ENCODE measurements at places on chromosomes 16 and 17. TPM values are rescaled to one million over a fixed set of nuclear protein-coding genes. Genes with fewer than 3 reads are reported as not detected.

DNA sequence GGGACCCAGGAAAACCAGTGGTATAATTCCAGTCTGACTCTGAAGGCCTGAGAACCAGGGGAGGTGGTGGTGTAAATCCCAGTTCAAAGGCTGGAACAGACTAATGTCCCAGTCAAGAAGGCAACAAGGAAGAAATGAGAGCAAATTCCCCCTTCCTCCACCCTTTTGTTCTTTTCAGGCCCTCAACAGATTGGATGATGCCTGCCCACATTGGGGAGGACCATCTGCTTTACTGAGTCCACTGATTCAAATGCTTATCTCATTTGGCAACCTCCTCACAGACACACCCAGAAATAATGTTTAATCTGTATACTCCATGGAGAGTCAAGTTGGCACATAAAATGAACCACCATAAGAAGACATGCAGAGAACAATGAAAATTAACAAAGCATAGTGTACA, 61.9 kb upstream of the CRYM start:
- DNase-seq, result no peak

- DNase-seq, result peak; percentile 64
These were observed 31.7 kb downstream of the OSBPL7 start for GRCh38 chr17:47789611-47790561.

The SNX11 gene
- polyA plus RNA-seq, result 21.1 TPM

The TSR3 gene
- polyA plus RNA-seq, result 103 TPM

The RNF222 gene
- 0.16 TPM for polyA plus RNA-seq

DNA sequence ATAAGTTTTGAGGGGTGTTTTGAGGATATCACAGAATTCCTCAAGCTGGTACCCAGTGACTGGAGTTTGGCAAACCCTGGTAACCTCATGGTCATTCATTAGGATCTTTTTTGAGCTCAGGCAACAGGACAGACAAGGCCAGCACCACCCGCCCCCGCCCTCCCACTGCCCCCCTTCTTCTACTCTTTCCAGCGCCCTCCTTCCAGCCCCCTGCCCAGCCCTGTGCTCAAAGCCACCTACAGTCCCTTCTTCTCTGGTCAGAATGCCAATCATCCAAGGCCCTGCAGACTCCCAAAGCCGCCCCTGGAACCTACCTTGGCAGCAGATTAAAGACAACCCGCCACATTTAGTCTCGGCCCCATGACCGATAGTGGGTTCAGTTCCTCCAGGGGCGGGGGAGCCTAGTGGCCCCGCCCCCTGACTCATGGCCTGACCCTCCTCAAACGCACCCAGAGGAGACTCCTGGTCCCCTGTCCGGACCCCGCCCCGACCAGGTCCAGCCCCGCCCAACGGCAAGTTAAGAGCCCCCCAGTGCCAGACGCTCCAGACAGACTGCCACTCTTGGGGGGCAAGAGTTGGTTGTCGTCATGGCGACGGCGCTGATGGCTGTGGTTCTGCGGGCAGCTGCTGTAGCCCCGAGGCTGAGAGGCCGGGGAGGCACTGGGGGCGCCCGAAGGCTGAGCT, at the start of gene NAGS:
NAGS (plus strand) TSS at position 546 of the 684 bp plus-strand sequence; CDS start at position 588, 42 bp downstream.
- no peak for DNase-seq

- no peak for DNase-seq
These were observed 6.1 kb upstream of the KRT14 start for GRCh38 chr17:41592601-41593305.

GRCh38 chr17:14759325-14759724, 458.4 kb downstream of the HS3ST3B1 start:
- no peak for DNase-seq

DNA sequence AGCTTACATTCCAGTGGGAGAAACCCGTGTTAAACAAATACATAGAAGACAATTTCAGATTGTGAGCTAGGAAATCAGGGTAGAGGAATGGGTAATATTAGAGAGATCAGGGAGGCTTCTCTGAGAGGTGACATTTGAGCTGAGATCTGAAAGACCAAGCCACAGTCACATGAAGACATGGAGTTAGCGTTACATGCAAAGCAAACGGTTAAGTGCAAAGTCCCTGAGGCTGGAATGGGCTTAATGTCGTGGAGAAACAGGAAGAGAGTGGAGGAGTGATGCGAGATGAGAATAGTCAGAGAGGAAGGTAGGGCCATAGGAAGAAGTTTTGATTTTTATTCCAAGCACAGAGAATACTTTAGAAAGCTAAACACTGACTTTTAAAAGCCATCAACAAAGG, 246.1 kb downstream of the IRX3 start:
- DNase-seq, result no peak

The TMEM238L gene
- not detected for polyA plus RNA-seq

The KRTAP4-3 gene
- polyA plus RNA-seq, result not detected

The CDRT15L2 gene
- polyA plus RNA-seq, result not detected

DNA sequence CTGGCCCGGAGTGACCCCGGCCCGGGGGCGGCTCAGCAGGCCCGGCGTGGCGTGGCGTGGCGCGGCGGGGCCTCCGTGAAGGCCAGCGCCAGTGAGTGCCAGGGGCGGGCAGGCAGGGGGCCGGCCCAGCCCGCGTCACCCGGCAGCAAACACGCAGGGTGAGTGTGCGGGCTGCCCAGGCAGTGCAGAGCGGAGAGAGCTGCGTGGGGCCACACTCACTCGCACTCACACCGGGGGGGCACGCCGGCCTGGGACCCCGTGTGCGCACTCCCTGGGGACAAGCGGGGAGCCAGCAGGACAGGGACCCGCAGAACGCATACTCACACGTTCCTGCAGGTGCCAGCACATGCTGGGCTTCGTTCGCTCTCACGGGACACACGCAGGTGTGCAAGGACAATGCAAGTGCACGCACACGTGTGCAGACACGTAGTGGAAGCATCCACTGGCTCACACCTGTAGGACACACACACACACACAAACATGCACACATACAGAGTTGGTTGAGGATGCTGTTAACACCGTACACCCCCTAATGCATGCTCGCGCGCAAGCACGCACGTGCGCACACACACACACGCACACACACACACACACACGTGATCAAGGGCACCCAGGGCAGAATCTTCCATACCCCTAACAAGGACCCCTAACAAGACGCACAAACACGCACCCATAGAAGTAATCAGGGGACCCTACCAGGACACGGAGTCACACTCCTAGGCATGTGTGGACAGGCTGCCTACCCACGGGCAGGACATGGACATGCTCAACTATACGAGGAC, 7.7 kb downstream of the USP6 start:
- DNase-seq, result no peak

GRCh38 chr16:81491541-81492188, 47.1 kb downstream of the CMIP start:
- no peak for DNase-seq

- DNase-seq, result no peak
These were observed 196.8 kb downstream of the CBLN1 start for GRCh38 chr16:49084628-49085390.

- DNase-seq, result no peak
These were observed 2.0 kb upstream of the METTL26 start for GRCh38 chr16:638034-638543.

DNA sequence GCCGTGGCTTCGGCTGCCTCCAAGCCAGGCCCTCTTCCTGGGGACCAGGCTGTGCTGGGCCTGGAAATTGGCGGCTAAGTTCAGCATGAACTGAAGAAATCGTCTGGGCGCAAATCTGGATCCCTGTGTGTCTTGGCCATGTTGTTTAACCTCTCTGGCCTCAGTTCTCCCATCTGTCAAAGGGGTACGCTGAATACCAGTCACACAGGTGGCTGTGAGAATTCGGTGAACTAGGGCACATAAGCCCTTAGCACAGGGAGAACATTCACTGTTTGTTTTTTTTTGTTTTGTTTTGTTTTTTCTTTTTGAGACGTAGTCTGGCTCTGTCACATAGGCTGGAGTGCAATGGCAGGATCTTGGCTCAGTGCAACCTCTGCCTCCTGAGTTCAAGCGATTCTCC, 19.0 kb downstream of the LASP1 start:
- no peak for DNase-seq

DNA sequence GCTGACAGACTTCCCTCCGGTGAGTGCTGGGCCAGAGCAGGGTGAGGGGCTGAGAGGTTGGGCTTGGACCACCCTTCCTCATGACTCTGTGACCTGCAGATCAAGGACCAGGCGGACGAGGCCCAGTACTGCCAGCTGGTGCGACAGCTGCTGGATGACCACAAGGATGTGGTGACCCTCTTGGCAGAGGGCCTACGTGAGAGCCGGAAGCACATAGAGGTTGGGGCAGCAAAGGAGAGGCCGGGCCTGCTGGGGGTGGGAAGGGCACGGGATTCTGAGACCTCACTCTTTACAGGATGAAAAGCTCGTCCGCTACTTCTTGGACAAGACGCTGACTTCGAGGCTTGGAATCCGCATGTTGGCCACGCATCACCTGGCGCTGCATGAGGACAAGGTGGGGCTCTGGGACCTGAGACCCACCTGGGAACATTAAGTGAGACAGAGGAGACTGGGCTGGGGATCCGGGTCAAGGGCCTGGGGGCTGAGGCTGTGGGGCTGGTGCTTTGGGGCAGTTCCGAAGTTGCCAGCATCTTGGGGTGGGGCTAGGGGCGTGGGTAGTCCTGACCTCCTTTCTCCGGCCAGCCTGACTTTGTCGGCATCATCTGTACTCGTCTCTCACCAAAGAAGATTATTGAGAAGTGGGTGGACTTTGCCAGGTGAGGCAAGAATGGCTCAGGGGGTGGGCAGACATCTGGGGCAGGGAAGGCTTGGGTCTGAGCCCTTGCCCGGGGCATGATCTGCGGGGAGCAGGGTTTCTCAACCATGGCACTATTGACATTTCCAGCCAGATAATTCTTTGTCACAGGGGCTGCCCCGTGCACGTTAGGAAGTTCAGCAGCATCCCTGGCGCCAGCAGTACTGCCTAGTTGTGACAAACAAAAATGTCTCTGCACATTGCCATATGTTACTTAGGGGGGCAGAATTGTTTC, 2.2 kb downstream of the BCKDK start:
- no peak for DNase-seq

DNA sequence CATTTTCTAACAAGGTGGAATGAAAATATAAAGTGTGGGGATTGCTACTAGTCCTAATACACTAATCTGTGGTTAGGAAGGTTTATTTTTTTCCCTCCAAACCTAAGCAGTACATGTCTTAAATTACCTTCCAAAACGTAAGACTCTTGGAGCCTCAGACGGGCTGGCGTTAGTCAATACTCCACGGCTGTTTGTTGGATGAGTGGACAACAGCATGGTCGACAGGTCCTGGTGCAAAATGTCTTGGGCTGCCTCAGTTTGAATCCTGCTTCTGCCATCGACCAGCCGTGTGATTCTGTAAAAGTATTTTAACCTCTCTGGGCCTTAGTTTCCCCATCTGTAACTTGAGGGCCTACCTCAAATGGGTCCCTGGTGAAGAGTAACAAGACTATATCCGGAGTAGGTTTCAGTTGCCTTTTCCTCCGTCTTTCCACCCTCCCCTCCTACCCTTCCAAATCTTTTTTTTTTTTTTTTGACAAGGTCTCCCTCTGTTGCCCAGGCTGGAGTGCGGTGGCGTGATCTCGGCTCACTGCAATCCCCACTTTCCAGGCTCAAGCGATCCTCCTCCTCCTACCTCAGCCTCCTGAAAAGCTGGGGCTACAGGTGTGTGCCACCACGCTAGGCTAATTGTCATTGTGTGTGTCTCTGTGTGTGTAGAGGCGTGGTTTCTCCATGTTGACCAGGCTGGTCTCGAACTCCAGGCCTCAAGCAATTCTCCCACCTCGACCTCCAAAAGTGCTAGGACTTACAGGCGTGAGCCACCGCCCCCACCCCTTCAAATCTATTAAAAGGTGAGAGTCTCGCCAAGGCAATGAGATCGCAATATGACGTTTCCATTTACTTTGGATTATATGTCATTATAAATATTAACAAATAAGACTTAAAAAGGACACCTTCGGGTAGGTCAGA, 5.8 kb downstream of the SCGB1C2 start:
- peak; percentile 10 for DNase-seq

DNA sequence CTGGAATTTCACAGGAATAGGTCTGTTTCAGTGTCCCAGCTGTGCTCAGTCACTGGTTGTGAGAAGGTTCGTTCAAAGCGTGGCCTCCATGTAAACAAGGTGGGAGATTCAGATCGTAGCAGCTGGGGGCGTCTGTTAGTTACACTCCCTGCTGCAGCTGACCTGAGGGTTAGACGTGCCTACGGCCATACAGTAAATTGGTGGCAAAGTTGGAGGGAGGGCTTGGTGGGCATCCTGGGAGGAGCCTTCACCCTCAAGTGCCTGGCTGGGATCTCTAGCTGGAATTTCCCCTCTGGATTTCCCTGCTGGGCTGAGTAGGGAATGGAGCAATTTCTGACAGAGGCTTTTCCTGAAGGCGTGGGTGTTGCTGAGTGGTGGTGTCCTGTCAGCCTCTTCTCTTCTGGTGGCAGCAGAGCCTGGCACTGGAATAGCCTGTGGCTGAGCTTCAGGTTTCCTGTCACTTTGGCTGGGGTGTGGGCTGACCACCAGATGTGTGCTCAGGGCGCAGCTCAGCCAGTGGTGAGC, 6.4 kb downstream of the FCSK start:
- DNase-seq, result no peak

GRCh38 chr17:59377410-59377809, 46.0 kb downstream of the YPEL2 start:
- no peak for DNase-seq

GRCh38 chr16:49936791-49937190, 80.9 kb upstream of the ZNF423 start:
- DNase-seq, result no peak

DNA sequence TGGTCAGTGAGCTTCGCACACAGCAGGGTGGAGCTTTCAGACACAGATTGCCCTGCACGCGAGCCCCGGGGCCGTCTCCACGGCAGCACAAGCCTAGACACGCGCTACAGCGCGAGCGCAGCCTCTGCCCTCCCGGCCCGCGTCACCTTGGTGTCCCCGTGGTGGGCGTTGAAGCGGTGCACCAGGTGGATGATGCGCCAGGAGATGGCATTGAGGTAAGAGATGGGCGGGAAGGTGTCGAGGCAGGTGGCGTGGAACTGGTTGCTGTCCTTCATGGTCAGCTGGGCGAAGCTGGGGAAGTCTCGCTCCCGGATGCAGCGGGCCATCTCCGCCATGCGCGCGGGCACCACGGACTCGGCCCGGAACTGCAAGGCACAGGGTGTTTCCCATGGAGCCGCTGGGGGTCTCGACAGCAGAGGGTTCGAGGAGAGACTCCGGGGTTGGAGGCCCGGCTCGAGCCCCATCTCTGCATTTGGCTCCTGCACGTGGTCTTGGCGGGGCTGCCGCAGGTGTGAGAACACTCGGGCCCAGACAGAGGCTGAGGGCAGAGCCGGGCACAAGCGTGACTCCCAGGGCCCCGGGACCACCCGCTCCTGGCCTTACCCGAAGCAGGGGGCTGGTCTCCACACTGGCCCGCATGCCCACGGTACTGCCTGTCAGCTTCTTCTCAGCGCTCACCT, 4.3 kb upstream of the CYBA start:
- no peak for DNase-seq

DNA sequence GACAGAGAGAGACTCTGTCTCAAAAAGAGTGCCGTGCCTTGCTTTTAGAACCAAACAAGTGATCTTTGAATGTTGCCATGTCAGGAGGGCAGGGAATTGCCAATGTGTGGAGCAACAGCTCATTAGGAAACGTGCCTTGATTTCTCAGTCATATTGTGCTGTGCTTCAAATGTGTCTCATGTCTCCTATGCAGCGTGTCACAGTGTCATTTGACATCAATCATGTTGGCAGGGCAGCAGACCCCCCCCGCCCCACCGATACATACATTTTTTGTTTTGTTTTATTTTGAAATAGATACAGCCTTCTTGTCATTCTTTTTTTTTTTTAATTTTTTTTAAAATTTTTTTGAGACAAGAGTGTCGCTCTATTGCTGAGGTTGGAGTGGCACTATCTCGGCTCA, 22.1 kb downstream of the MRC2 start:
- DNase-seq, result no peak

GRCh38 chr16:11257131-11257938, 1.3 kb upstream of the SOCS1 start:
- no peak for DNase-seq

GRCh38 chr17:69528035-69528434, 113.5 kb downstream of the MAP2K6 start:
- DNase-seq, result no peak
